NCI-H526 (cell line): ENCODE measurements at places on chromosomes 2 and 18.

GRCh38 chr2:4012197-4012596, 308.8 kb downstream of the DCDC2C start:
- DNase-seq, result no peak

GRCh38 chr2:38128653-38129052, 52.7 kb upstream of the CYP1B1 start:
- DNase-seq, result no peak

DNA sequence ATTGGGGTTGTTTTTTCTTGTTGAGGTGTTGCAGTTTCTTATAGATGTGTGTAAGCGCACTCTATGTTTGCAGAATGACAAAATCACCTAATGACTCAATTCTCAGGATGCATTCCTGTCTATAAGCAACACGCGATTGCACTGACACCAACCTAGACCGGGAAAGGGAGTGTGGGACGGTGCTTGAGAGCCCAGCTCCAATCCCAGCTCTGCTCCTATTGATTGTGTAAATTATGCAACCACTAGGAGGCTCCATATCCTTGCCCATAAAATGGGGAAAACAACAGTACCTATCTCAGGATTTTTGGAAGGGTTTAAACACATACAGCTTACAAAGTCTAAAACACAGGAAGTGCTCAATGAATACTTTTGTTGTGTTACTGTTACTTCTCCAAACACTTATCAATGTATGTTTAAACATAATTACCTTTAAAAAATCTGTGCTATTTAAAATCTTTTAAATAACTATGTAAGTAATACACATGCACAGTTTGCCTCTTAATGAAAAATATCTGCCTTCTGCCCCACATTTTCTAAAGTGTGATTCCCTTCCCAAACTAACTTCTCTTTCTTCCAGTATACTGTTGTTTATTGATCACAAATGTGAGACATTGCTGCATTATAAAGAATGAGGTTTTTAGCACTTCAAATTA, 132.5 kb downstream of the SPHKAP start:
- peak; percentile 66 for DNase-seq

GRCh38 chr18:44198612-44199284, 481.9 kb upstream of the SETBP1 start:
- DNase-seq, result no peak

GRCh38 chr2:26540961-26541360, 63.0 kb upstream of the OTOF start:
- no peak for DNase-seq

DNA sequence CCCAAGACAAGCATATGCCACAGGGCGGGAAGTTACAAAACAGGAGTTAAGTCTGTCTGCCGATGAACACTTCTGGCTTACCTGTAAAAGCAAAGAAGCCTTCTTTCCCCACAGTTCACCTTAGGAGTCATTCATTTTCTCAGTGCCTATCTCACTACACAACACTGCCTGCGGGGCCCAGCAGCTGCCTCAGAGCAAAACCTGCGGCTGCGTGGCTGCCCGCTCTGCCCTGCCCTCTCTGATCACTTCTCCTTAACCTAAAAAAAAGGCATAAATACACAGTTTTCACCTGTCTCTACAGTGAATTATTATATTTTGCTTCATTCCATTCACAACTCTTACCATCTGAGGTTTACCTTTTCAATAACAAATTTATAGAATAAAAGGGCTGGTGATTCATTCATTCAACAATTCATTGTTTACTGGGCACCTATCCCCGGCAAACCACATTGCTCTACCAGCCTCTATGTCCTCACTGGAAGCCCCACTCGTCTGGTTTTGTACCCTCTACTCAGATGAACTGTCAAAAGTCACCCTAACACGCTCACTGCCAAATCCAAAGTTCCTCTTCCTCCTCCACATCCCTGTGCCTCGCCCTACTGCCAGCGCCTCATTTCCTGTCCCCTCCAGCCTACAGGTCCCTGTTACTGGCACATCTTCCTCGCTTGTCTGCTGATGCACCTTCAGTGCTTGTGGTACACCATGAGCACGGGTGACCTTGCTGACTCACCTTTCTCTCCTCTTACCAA, 31.4 kb downstream of the AFG3L2 start:
- no peak for DNase-seq

- peak; percentile 58 for DNase-seq
Measured at GRCh38 chr2:37011130-37011529, 44.8 kb upstream of the STRN start.

GRCh38 chr2:16933355-16933754, 267.7 kb upstream of the CYRIA start:
- no peak for DNase-seq

DNA sequence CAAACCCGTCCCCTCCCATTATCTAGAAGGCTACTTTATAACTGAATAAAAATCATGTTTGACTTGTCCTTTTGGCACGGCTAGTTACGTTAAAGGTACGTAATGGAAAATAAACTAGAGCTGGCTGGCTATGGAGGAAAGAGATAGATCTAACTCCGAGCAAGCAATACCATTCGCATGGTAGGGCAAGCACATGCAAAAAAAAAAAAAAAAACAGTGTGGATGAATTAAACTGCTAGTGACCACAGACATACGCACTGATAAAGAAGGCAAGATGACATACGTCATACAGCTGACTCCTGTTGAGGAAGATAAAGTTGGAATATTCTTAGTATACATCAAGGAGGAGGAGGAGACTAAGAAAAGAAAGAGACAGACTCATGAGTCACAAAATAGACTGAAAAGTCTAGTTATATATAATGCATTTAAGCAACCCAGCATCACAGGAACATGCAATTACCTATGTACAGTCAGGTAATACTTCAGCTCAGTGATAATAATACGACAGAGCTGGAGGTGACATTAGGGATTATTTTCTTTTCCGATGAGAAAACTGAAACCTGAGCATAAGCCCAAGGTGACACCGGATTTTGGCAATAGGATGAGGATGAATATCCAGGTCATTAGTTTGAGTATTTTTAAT, 37.9 kb upstream of the NARS1 start:
- DNase-seq, result no peak

DNA sequence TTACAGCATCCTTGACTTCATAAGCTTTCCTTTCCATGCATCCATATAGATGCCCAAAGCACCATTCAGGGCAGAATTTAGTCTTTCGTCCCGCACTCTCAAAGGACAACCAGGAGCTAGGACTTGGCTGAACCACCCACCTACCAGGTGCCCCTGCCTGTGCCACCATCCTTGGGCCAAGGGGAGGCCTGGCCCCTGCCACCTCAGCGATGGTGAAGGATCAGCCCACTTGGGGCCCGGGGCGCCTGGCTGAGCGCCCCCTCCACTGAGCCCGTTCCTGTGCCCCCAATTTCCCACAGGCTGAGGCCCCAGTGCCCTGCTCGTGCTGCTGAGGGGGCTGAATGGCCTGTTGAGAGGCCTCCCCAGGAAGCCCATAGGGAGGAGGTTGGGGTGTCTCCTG, 33.3 kb upstream of the ALPP start:
- DNase-seq, result no peak

GRCh38 chr2:227780981-227781615, 32.5 kb upstream of the CCL20 start:
- no peak for DNase-seq

DNA sequence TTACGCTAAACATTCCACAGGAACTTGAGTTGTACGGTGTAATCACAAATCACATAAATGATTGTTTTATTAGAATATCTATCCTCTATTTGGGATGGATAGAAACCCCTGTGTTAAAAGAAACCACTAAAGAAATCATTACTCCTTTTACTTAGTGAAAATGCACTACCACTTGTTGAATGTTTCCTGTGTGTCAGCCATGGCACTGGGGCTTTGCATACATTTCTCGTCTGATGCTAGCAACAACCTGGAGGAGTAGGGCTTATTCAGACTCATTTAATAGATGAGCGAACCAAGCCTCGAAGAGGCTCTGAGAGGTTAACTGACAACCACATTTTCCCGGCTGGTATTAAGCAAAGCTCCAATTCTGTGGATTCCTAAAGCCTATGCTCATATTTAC, 60.5 kb upstream of the PELI1 start:
- DNase-seq, result no peak

DNA sequence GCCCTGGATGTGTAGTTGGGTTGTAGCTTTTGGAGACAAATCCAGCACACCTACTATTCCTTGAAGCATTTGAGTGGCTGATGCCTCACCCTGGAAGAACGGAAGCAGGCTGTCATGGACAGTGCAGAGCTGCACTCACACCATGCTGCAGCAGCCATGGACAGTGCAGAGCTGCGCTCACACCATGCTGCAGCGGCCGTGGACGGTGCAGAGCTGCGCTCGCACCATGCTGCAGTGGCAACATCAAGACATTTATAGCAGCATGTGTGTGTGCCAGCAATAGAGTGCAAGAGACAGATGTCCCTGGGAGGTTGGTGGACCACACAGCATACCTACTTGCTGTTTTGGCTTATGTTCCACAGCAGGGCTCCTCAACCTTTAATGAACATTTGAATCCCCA, 30.6 kb downstream of the GNAL start:
- DNase-seq, result no peak

- no peak for DNase-seq
Measured at GRCh38 chr2:237669283-237669627, 41.9 kb downstream of the LRRFIP1 start.

DNA sequence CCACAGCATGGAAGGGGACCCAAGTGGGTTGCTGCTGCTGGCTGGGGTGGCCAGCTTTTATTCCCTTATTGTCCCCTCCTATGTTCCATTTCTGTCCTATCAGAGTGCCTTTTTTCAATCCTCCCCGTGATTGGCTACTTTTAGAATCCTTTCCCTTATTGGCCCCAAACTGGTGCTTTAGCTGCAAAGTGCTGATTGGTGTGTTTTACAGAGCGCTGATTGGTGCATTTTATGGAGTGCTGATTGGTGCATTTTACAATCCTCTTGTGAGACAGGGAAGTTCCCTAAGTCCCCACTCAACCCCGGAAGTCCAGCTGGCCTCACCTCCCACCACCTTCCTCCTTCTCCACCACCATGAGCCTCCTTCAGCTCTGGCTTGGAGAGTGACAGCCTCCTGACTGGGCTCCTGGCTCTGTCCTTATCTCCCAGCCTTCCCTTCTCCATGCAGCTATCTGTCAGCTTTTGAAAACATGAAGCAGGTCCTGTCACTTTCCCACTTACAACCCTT, 20.7 kb upstream of the PLB1 start:
- no peak for DNase-seq

DNA sequence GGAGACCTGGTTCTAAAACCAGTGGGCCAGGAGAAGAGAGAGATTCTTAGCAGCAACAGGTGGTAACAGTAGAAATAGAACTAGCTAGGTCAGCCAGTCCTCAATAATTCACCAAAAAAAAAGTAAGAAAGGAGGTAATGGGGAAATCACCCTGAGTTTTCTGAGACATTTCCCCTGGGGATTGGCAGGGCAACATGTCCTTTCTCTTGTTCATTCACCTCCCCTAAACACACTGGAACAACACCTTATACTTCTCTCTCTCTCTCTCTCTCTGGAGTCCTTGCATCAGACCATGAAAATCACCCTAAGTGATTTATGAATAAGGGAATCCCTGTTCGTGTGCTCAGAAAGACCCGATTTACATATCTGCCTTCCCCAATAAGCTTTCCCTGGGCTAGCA, 64.8 kb downstream of the COX7A2L start:
- DNase-seq, result peak; percentile 8

DNA sequence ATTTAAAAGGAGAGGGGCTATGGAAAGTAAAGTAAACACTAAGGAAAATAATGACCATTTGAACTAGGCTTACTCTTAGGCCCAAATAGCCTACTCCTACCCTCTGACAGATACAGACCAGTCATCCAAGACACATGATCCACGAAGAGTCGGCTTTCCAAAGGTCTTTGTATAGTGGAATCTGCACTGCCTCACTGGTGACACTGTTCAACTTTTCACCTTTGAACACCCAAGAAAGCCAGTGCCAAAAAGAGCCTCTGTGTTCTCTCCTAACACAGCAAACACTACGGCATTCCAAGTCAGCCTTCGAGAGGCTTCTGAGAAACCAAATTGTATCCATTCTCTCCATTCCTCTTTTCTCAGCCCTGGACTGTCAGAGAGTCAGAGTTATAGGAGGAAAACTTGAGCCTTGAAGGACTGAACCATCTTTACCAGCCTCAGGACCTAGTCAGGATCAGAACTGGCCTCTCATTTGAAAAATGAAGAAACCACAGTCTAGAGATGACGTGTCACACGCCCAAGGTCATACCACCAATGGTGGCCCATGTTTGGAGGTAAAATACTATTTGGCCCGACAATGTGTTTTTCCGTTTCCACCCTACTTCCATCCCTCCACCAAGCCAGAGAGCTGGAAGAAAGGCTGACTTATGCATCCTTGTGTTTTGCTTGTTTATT, 267.4 kb upstream of the ACVR2A start:
- DNase-seq, result no peak

GRCh38 chr2:238103465-238104225, 3.5 kb downstream of the ESPNL start:
- DNase-seq, result no peak

GRCh38 chr2:206955253-206955652, 15.9 kb downstream of the CPO start:
- no peak for DNase-seq

DNA sequence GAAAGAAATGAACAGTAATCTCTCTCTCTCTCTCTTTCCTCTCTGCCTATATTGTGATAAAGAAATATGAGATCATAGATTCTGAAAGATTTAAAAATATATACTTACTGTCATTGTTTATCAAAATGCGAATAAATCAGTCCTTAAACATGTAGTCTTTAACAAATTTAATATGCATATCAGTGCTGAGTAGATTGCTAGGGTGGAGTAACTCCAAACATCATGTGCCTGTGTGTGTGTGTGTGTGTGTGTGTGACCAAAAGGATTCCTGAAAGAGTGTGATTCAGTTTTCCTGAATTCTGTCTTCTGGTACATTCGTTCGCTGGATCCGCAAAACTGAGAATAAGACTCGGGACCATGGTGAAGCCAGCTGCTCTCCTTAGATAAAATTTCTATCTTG, 24.0 kb upstream of the DSEL start:
- DNase-seq, result no peak

DNA sequence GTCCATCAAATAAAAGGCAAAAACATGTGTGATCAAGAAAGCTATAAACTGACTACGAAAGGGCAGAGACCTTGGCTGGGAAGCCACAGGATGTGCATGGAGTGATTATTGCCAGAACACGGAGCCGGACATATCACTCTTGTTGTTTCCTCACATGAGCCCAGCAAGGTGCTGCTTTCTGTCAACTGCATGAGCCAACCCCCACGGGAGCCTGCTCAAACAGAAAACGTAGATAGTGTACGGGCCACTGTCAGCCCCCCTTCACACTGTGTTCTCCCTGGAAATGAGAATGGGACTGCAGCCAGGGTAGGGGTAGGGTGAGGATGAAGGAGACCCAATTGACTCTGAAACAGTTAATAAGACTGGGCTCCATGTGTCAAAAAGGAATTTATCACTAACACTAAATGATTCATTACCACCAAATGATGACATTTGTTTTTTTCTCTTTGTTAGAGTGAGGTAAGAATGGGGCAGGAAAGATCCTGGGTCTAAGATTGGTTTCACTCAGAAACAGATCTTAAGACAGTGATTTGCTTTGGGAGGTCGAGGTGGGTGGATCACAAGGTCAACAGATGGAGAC, 235.8 kb downstream of the MREG start:
- no peak for DNase-seq

- DNase-seq, result peak; percentile 57
Measured at GRCh38 chr2:200862532-200863000, 1.9 kb downstream of the CLK1 start.
